ENCODE measurements at places on chromosomes 7 and 10.

DNA sequence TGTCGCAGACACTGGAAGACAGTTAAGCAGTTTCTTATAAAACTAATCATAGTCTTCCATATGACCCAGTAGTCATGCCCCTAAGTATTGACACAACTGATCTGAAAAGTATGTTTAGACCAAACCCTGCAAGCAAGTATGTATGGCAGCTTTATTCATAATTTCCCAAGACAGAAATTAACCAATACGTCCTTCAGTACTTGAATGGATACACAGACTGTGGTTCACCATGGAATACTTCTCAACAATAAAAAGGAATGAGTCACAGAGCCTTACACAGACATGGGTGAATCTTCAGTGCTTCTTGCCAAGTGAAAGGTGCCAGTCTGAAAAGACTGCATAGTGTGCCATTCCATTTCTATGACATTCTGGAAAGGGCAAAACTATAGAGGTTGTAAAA, 50.2 kb upstream of the AKR1E2 start:
- peak; percentile 80 for DNase-seq

DNA sequence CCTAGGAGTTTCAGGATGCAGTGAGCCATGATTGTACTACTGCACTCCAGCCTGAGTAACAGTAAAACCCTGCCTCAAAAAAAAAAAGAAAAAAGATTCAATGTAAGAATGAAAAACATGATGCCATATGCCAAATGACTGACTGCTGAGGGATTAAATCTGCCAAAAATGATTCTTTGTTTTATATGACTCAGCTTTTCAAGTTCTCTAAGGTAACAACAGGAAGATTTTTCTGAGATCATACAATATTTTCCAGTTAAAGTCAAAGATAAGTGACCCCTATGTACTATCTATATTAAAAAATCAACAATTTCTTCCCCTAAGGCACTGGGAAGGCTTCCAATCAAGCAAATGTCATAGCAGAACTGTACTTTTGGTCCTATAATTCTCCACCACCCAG, 271.2 kb upstream of the IMMP2L start:
- peak; percentile 22 for DNase-seq

GRCh38 chr7:29898301-29898700, 91.3 kb downstream of the SCRN1 start:
- no peak for DNase-seq

DNA sequence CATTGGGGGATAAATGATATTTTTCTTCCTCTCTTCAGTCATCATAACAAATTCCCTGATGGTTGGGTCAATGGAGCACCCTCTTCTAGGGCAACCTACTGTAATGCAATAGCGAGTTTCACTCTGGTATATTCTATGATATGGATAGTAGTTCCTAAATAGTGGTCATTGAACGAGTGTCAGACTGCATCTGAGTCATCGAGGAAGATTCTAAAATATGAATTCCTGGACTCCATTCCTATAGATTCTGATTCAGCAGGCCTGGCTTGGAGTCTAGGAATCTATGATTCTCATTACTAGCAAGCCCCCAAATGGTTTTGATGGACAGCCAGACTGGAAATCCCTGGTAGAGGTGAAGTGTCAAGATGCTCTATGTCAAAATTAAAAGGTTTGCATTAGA, 254.5 kb downstream of the BUB3 start:
- peak; percentile 38 for DNase-seq

DNA sequence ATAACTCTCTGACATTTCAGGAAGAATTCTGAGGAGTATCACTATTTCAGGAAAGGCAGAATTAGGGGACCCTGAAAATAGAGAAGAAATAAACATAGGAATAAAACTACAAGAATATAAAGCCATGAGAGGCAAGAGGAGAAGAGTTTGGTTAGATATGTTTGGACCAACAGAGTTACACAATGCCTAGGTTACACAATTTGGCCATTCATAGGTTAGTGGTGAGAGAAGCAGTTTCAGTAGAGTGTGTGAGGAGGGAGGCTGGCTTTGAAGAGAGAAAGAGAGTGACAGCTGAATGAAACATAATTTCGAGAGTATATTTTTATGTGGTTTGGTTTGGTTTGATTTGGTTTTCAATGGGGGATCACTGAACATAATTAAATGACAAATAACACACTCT, 783.2 kb upstream of the LRRN3 start:
- DNase-seq: no peak

DNA sequence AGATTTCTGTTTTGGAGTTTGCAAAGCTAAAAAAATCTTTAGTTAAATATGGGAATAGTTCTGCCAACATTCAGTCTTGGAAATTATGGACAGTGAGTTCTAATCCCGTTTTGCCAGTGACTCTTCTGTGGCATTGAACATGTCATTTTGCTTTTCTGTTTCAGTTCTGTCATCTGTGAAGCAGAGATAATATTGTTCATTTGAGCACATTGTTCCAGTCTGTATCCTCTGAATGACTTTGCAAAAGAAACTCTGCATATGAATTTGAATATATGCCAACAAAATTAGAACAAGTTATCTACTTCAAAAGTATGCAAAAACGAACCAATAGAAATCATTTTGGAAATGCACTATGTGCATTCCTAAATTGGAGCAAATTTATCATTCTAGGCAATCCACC, 746.0 kb upstream of the POT1 start:
- no peak for DNase-seq

DNA sequence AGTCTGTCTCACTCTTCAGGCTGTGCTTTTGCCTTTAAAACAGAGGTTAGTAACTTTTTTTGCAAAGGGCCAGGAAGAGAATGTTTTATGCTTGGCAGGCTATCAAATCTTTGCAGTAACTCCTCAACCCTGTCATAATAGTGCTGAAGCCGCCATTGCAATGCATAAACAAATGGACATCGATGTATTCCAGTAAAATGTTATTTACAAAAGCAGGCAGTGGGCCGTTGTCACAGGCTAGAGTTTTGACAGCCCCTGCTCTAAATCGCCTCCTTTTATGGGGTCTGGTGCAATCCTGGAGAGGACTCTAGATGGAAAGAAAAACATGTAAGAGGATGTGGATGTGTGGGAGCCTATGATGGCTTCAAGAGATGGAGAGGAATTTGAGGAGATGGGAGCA, 568.3 kb downstream of the TYW1 start:
- DNase-seq: no peak

DNA sequence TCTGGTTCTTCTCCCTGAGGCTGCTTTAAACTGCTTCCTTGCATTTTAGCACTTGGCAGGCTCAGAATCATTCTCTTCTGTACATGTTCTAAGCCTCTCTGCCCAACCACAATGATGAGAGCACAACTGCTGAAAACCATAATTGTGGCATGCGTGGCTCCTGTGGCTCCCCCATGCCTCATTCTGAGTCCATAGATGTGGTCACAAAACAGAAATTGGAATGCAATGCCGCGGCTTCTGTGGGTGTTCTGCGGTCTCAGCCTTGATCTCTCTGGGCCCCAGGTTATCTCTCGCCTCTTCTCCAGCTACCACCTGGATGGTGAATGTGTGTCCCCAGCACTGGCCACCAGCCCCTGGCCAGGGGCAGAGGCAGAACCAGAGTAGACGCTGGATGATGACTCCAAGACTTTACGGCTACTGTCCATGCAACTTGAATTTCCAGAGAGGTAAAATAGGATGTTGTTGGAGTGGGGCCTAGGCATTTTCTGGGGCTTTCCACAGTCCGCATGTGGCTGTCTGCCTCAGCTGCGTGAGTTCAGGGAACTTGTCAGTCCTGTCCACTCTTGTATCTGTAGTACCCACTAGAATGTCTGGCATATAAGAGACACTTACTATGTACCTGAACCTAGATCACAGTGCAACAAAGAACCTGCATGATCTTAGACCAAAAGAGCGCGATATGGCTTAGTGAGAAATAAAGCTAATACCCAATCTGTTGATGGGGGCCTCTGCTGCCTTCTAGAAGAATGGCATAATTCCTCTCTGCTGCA, 52.4 kb upstream of the ADRB1 start:
- no peak for DNase-seq

DNA sequence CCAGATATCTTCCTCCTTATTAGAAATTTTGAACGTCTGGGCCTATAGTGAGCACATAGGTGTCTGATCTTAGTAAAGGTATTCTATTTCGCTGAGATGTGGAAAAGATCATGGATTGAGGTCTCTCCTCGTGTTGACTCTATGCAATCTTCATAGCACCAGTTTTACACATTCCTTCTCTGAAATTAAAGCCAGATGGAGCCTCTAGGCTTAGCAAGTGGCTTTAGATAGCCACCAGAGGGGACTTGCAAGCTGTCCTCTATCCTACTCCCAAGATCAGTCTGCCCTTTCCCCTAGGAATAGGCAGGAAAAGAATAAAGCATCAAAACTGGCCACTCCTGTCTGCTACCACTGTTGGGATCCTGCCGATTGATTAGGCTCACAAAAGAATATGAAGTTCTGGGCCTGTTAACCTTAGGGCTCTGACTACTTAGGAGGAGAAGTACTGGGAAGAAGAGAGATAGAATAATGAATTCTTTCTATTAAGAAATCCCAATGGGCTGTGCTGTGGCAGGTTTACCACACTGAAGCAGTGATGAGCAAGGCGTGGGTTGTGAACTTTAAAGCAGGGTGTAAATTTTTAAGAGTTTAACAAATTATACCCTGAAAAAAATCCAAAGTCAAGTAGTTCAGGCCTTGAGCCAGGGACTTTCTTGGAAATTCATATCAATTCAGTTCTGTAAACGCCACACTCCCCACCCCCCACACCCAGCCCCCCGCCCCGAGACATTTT, 2.2 kb upstream of the STRIP2 start:
- DNase-seq: no peak

GRCh38 chr7:159137906-159138305, 6.8 kb downstream of the VIPR2 start:
- no peak for DNase-seq

DNA sequence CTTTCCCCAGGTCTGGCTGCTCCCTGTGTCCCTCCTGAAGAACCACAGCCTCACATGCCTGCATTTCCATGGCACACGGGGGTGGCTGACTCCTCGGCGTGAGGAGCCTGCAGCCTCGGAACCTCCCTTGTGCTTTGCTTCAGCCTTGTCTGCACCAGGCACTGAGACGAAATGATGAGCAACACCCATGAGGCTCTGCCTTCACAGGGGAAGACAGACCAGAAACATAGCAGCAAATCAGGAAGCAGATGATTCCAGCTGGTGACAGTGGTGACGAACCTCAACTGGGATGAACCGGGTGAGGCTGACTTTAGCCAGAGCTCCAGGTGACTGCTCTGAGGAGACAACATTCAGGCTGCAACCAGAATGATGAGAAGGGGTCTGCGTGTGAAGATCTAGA, 84.5 kb upstream of the SMNDC1 start:
- no peak for DNase-seq

- DNase-seq: no peak
Observed at GRCh38 chr7:120395526-120396019, 122.6 kb downstream of the KCND2 start.

DNA sequence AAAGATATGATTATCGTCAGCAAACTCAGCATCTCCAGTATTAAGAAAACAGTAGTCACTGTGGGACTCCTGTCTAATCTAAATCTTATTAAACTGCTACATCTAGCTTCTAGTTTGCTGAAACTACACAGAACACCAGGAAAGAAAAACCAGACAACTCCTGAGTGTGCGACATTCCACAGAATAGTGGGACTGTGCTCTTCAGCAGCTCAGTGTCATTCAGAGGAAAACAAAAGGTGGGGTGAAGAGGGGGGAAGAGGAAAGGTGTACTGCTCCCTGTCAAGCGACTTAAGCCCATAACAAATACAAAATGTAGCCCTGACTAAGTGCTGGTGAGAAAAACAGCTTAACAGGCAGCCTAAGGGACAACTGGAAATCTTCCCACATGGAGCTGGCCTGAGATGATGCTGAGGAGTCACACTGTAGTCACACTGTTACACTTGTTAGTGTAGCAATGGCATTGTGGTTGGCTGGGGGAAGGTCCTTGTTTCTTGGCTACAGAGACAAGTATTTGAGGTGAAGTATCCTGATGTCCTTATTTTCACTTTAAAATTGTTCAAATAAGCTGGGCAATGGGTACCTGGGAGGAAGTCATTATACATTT, 135.5 kb downstream of the USP6NL start:
- DNase-seq: no peak

DNA sequence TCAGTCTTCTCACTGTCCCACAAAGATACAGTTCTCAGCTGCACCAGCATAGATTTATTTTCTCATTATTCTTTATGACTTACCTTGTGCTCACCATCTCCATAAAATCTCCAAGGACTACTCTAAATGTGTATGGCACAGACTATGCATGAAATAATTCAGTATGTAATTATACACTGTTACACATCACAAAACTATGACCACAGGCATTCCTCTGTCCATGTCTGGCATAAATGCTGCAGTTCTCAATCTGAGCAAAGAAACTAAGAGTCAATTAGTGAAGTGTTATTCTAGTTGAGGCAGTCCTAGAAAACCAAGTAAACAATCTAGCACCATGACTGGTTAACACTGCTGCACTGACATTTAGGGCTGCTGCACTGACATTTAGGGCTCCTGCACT, 2.7 kb downstream of the CYCS start:
- peak; percentile 68 for DNase-seq

DNA sequence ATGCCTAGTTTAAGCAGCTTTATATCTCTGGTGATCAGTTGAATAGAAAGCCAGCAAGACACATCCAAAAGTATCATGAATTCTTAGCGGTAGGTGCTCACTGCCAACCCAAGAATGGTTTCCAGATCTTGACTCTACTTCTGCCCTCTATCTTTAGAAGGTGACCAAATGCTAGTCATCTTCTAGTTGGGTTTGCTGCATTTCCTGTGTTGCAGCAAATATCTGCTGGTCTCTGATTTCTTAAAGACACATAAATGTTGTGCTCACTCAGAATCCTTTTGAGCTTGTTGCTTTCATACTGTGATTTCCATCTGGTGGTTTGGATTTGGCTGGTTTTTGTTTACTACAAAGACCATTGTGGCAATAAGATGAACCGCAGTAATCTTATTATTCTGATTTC, 2.2 kb downstream of the CDC123 start:
- DNase-seq: no peak

DNA sequence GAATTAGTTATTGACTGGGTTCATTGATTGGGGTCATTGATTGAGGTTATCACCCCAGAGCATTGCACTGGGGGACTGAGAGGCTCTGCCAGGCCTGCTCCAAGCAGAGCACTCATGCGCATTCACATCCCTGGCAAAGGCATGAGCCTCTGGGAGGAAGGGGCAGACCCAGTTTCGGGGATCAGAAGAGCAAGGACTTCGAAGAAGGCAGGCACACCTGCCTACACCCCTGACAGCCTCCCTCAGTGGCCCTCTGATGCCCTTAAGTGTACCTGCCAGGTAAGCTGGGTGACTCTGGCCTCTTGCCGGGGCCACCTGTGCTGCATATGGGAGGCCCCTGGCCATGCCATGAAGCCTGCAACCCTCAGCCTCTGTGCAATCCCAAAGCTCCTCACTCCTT, 181.1 kb downstream of the PTPN20 start:
- DNase-seq: no peak
